Activated CD4-positive, CD25-positive, alpha-beta regulatory T cell (primary cell): ENCODE measurements at places on chromosomes 5 and 9.

DNA sequence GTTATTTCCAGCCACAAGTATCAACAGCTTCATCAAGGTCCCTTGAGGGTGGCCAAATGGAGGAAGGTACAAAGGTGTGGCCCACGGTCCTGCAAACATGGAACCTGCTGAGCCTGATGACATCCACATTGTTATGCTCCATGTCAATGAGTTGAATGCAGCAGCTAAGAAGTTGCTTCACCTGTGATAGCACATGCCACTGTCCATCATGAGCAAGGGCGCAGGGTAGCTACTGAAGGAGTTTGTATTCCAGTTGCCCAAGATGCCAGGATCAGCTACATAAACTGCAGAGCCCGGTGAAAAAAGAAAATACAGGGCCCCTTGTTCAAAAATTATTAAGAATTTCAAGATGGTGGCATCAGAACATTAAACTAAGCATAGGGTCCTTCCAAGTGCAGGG is 24.2 kb downstream of the LSM11 start:
- no peak for DNase-seq

DNA sequence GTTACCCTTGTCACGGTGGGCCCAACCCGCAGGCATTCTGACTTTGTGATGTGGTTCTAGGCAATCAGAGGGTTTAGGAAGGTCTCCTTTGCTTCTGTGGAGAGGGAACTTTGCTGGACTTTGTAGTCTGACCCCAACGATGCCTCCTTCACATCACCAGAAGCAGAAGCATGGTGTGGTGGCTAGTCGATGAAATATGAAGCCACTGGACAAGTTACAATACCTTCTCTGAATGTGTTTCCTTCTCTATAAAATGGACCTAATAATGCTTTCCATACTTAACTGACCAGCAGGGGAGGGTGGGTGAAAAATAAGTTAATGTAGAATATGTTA is 607 bp downstream of the SPEF2 start:
- no peak for DNase-seq

DNA sequence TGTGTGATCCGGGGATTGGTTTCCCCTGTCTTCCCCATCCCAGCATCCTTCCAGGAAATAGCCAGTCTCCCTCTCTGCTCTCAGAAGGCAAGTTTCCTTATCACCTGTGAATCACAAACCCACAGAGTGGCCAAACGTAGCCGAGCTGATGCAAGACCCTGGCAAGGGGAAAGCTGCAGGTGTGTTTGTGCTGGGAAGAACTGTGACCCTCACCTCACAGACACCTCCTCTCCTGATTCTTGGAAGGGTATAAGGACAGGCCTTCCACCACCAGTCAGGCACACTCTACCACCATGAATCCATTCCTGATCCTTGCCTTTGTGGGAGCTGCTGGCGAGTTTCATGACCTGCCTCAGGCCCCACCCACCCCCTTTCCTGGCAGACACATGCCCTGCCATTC is at the start of gene PRSS3:
Gene PRSS3, plus strand, starts transcription at position 281 of the 400 bp plus-strand sequence. Its CDS starts 13 bp downstream, at position 294.
- DNase-seq, result no peak

GRCh38 chr5:168207450-168208029 is 83.9 kb upstream of the WWC1 start:
- no peak for DNase-seq

GRCh38 chr5:78808380-78808779 is 159.8 kb upstream of the LHFPL2 start:
- no peak for DNase-seq

- no peak for DNase-seq
Observed at GRCh38 chr5:101534491-101535110, 631.5 kb upstream of the ST8SIA4 start.

DNA sequence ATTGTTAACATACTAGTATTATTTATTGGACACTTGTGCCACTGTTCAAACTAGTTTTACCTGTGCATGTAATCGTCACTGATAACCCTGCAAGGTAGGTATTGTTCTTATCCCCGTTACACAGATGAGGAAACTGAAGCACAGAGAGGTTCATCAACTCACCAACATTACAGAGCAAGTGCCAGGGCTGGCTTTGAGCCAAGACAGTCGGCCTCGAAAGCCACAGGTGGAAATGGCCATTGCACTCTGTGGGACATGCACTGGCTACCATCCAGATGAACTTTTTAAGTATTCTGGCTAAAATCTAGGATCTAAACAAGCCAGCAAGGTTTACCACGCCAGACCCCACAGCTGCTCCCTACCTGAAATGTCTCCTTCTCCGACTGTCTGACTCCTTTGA is 57.9 kb downstream of the TEX10 start:
- DNase-seq, result no peak
